ENCODE measurements at places on chromosomes 7 and 10.

DNA sequence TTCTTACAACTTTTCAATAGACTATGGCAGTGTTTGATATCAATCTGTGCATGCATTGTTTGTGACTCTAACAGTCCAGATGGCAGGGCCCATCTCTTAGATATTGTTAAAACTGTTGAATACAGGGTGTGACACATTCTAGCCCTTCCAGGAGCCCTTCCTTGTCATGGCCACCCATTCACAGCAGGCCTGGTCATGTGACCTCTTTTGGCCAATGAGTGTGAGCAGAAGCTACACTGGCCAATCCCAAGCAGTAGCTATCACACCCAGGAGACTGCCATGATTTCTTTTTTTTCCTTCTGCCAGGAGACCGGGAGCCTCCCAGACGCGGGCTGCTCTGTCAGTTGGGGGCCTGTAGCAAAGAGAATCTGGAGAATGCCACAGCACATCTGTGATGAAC is 655.4 kb upstream of the MKI67 start:
- DNase-seq, result no peak

DNA sequence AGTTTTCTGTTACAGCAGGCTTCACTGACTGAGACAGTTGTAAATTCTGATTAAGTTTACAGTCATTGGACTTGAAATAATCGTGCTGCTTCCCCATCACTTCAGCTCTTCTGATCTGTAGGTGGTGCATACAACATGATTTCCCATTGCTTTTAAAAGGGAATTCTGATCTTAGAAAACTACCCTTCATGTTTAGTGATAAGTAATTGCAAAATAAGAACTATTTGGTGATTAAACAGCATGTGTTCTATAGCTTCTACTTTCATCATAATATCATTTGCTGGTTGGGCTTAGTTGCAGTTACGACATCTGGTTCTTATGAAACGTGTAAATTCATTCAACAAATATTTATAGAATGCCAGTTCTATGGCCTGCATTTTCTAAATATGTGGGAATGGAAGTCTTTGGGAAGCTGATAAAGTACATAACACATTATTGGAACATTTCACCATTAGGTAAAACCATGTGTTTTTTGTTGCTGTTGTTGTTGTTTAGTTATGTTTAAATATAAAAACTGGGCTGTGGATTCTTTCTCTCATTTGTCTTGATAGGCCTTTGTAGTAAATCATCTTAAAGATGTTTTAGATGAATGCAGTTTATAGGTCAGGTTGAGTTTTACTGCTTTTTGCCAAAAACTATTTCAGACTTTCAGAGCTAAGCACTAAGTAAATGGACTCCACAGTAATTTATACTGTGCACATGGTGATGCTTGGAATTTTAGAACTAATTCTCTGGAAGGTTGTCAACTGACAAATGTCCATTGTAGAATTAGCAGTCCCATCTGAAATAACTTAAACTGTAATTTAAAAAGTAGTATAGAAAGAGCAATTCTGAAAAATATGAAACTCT is 13.1 kb downstream of the GNAI1 start:
- peak; percentile 74 for DNase-seq

DNA sequence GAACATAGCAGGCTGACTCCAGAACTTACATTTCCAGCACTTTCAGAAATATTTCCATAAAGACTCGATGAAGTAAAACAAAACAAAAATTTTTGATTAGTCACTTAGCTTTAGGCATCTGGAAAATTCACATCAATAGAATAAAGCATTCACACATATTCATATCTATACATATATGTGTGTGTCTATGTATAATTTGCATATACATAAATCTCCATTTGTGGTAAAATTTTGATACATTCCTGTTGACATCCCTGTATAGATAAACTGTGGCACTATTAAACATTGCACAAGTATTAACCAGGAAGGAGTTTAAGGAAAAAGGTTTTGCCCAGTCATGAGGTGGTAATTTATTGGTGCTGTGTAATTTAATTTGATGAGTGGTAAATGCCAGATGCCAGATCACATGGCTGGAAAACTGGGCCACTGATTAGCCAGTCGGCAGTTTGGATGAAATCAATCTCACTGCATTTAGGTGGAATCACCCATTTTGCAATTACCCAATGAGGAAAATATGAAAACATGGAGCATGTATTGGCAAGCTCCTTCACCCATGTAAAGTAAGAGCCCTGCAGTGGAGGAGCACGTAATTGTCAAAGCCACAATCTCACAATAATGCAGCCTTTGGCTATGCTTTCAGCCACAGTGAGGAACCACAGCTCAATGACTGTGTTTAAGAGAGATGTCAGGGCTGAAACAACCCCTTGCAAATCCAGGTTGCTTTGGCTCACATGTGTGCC is 294.6 kb downstream of the RNLS start:
- DNase-seq, result no peak

DNA sequence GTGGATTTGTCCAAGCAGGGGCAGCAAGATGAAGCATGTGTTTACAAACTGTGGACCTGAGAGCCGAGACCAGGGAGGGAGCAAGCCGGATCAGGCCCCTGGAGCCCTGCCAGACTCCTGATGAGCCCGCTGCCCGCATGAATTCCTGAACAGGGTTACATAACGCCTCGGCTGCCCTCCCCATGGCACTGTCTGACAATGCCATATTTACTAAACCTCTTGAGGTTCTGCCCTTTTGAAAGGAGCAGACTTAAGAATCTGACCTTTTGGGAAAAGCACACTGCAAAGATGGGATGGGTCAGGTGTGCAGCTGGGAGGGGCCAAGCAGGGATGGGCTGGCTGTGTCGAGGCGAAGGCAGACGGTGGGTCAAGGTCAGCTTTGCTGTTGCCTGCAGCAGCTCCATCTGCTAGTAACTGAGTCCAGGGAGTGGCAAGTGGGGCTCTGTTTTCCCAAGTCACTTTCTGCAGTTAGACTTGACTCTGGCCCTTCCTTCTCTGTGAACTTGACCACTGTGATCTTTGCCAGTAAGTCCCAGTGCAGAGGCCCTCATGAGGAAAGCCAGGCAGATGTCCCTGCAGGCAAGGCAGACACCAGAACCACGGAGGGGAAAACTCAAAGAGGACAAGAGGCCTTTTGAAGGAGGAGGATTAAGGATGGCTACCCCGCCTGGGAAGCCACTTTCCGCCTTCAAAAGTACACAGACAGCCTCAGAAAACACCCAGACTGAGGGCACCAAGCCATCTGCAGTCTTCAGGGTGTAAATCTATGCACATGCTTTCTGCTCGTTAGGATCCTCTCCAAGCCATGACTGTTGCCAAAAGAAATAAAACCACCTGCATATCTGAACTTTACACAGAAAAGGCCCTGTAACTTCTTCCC is 175.8 kb downstream of the TNS3 start:
- peak; percentile 85 for DNase-seq

DNA sequence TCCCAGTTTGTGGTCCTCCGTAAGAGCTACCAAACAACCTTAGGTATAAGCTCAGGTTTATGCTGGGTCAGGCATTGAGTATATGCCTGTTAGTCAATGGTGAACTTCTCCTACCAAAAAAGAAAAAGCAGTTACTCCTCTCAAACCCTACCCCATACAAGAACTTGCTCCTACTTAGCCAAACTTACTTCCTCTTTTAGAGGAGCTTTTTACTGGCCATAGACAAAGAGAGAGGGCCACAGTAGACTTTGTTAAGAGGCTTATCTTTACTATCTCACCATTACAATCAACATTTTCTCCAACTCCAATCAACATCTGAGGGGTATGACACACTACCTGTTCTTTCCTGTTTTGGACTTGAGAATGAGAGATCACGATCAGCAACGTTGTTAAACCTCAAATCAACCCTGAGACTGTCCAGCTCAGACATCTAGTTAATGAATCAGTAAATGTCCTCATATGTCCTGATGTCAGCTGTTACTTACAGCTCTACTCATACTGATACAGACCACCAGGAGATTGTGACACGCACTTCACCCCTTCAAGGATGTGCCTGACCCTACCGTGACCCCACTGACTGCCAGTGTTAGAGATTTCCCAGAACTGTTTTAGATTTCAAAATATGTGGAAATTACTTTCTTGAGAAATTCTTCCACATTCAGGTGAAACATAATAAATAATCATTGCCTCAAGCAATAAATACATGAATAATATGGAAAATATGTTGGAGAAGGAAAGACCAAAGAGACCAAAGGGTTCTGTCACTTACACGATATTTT is 18.4 kb upstream of the CCDC71L start:
- no peak for DNase-seq

DNA sequence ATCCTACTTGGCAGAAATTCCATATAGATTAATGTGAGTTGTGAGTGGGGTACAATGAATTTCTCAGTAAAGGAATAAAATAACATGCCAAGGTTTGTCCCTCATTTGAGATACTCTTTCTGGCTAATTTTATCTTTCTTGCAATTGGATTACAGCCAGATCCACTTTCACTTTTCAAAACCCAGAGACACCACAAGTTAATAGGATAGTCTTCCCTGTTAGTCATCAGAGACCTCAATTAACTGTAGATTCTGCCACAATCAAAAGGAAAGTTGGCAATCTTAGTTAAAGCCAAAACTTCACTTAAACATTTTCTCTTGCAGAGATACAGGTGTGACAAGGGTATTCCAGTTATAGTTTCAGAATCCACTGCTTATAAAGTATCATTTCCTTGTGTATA is 91.4 kb upstream of the PHYHIPL start:
- no peak for DNase-seq

DNA sequence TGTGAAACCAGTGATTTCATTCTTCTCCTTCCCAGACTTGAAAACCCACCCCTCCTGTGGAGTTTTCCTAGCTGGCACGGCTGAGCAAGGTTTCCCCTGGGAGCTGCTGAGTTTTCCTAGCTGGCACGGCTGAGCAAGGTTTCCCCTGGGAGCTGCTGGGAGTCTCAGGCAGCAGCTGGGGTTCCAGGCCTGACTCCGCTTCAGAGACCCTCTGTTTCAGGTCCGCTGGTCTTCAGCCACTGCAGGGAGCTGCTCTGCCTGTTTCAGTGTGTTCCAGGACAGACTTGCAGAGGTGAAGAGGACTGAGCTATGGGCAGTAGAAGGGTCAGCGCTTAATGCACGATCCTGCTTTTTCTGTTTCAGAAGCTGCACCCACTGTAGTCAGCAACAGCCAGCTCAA is 104.9 kb downstream of the XRCC2 start:
- no peak for DNase-seq

- no peak for DNase-seq
These were observed 100.9 kb downstream of the REEP3 start for GRCh38 chr10:63622097-63622496.

DNA sequence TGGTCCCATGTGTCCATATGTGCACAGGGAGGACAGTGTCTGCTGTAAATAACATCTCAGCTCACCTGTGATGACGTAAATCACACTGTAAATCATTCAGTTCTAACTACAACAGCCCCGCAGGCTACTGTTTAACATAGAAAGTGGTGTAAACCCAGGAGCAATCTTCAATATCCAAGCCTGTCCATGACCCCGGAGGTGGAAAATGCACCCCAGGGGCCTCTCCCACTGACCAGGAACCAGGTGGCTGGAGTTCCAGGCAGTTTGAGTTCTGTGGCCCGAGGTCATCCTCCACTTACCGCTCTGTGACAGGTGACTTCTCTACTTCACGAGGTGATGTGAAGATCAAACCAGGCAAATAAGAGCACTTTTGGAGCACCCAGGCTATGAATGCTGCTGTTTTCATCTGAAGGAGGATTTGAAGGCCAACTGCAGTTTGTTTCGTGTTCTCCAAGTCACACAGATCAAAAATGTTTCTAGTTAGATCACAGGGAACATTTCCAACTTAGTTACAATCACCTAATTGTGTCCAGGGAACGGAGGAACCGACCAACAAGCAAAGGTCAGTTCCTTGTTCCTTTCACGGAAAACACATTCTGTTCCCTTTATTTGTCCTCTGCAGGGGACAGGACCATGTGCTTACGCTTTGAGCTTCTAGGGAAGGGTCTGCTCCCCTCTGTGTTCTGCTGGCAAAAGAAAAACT is 131.8 kb downstream of the WDR37 start:
- no peak for DNase-seq

- no peak for DNase-seq
These were observed 8.3 kb upstream of the ATP6V0E2 start for GRCh38 chr7:149865437-149865836.

DNA sequence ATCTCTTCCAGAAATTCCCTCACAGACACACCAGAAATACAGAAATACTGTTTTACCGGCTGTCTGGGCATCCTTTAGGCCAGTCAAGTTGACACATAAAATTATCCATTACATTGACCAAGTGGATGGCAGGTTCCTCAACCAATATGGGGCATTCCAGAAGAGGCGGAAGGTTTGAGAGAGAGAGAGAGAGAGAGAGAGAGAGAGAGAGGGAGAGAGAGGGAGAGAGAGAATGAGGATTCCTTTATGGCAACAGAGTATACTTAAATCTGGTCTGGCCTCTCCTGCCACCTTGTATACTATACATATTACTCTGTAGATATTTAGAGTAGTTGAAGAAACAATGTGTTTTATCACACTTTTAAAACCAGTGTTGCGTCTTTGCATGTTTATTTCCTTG is 214.1 kb downstream of the CAMK1D start:
- DNase-seq, result no peak

DNA sequence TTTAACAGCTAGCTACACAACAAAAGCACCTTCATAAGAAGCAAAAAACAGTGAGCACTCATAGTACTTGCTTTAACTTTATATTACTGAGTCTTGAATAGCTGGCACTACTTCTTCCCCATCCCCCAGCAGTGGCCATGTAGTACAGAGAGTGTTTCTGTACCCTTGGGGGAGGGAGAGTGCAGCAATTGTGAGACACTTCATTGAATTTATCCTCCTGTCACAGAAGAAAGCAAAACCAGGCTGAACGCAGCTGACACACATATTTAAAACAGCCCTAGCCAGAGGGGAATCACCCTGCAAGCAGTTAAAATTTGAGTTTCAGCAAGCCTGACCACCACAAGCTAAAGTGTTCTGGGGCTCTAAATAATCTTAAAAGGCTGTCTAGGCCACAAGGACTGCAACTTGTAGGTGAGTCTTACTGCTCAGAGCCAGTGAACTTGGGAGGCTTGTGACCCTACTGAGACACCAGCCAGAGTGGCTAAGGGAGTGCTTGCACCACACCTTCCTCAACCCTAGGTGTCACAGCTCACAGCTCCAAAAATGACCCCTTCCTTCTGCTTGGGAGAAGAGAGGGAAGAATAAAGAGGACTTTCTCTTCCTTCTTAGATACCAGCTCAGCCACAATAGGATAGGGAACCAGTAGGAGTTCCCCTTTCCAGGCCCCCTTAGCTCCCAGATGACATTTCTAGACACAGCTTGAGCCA is 97.7 kb upstream of the MEOX2 start:
- no peak for DNase-seq

GRCh38 chr10:132631338-132631735 is 93.8 kb downstream of the INPP5A start:
- DNase-seq, result no peak

- DNase-seq, result no peak
These were observed 119.0 kb downstream of the OAT start for GRCh38 chr10:124299696-124300095.

DNA sequence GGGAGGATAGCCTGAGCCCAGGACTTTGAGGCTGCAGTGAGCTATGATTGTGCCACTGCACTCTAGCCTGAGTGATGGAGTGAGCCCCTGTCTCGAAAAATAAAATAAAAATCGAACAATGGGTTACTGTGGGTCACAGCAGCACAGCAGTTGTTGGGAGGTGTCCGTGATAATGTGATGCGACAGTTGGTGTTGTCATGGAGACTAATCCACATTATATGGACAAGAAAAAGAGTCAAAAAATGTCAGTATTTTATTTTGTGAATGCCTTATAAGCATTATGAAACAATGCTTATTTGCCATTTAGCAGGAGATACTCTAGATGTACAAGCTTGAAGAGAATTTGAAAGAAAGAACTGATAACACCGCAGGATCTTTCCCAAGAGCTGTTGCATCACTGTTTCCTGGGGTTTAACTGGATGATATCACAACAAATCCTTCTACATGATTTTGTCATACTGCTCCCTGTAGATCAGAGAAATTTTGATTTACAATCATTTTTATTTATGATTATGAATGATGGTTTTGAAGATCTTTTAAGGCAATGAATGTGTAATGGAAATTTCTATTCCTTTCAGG is 195.4 kb downstream of the BAMBI start:
- no peak for DNase-seq

All from retinal pigment epithelial cell (primary cell).